ENCODE measurements at places on chromosomes 2 and 18.

GRCh38 chr2:121626777-121627524, 22.3 kb downstream of the CLASP1 start:
- no peak for DNase-seq

DNA sequence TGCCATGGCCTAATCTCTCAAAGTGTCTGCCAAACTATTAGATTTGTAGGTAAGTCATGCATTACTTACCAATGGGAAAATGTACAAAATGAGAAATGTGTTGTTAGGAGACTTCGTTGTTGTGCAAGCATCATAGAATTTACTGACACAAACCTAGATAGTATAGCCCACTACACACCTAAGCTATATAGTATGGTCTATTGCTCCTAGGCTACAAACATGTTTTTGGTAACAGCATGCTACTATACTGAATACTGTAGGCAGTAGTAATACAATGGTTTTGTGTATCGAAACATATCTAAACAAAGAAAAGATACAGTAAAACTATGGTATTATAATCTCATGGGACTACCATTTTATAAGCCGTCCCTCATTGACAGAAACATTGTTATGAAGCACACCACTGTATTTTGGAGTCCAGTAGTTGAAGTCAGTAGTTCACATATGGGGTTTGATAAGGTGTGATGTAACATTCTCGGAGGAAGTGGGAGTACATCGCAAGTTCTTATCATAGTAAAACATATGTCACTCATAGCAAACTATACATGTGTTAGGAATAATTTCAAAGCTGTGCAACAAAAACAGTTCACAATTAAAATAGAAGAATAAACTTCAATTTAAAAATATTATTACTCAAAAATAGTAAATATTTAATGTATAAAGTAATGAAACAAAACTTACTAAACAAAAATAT, 12.0 kb upstream of the GTF2A1L start:
- DNase-seq = no peak

DNA sequence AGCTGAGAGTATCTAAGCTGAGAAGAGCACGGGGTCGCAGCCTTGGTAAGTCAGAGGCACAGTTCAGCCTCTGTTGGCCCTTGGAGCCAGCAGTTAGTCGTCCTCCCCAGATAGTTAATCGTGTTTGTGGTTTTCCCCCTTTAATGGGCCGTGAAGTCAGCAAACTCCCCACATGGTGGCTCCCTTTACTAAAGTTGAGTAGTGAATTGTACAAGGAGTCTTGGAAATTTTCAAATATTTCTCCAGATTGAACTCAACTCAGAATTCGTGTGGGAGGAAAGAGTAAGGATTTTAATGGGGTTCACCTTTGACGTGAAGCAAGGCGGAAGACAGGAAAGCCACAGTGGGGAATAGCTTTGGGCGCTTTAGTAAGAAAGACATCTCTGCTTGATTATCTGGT, 2.4 kb upstream of the ADCYAP1 start:
- DNase-seq = no peak

DNA sequence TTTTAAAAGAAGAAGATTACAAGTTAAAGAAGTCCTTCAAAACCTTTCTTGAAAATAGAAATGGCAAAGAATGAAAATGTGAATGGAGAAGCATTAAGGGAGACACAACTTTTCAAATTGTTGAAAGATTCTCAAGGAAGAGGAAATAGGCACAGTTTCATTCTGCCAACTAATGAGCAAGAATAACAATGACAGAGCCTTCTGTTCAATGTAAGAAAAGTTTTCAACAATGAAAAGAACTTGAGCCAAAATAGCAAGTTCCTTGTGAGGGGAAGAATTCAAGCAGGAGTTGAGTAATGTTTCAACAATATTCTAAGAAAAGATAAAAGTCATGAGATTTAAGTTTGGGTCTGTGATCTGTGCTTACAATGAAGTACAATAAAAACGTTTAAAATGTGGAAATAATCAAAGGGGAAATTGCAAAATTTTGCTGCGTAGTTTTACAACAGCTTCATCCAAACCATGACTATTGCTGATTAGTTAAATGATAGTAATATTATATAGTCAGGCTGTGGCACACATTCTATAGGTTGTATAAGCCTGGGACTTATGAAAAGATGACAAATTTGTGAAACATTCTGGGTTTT, 122.6 kb downstream of the METTL4 start:
- no peak for DNase-seq

DNA sequence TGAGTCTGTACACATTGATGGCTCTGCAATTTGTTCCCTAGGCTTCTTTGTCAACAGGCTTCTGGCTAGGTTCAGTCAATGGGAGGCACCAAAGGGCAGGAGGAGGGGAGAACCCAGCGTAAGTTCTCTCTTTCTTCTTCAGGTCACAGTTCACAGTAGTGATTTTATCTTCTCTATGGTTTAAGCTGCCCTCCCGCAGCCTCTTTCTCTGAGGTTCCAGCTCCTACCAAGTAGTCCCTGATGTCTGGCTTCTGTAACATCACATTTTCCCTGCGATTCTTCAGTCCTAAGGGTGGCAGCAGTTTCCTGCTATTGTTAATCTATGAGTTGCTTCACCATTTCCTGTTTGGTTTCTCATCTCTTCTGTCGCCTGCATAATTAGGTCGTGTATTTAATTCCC, 107.4 kb downstream of the CPO start:
- no peak for DNase-seq

DNA sequence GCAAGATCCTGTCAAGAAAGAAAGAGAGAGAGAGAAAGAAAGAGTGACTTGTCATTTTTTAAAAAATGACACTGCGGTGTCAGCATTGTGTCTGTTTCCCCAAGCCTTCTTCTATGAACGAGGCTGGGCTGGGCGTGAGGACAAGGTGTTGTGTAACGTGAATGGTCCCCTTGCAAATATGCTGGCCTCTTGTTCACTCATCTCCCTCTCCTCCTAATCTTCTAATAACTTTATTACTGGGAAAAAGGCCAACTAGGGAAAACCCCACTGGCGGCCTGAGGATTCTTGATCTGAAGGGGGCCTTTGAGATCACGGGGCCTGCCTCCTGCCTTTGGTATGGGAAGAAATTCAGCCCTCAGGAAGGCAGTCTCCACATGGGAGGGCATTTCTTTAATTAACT, 163.1 kb downstream of the MIB1 start:
- no peak for DNase-seq

DNA sequence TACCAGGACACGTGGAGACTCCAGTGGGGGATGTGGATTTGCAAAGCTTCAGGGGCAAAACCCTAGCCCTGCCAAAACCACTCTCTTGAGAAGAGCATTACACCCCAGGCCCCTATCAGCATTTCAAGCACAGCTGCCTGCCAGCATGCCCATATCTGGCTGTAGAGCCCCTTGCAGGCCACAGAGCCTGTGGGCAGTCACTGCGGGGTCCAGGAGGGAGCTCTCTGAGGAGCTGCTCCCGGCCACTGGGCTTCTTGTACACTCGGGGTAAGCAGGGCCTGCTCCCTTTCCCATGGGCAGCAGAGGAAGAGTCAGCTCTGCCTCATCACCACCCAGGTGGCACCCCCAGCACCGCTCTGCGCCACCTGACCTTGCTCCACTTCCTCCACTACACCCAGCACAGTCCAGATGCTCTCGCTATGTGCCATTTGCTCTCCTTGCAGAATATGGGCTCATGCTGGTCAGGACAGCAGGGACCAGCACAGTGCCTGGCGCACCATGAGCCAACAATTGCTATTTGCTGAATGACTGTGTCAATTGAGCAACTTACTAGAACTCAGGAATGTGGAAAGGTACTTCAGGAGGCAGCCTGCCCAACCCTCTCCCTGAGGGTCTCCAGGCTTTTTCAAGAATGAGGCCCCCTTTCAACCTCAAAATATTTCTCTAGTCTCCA, 7.4 kb downstream of the CHST10 start:
- no peak for DNase-seq

DNA sequence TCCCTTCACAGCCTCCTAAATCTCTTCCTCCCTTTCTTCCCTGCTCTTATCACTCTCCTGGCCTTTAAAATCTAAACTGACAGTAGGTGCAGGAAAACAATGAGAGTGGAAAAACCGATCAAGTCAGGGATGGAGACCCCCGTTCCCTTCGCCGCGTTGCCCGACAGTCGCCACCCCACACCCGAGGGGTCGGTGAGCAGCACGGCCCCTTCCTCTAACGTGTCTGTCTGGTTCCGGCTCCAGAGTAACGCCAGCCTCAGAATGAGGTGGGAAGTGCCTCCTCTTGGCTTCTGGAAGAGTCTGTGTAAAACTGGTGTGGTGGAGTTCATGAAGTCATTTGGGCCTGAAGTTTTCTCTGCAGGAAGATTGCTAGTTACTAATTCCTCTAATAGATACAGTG, 138.6 kb downstream of the NFATC1 start:
- no peak for DNase-seq

GRCh38 chr2:85994421-85994777, 105.6 kb upstream of the ST3GAL5 start:
- no peak for DNase-seq

- no peak for DNase-seq
Observed at GRCh38 chr2:183927406-183928325, 670.7 kb upstream of the ZNF804A start.

- no peak for DNase-seq
Observed at GRCh38 chr2:43031471-43032212, 194.8 kb downstream of the ZFP36L2 start.

DNA sequence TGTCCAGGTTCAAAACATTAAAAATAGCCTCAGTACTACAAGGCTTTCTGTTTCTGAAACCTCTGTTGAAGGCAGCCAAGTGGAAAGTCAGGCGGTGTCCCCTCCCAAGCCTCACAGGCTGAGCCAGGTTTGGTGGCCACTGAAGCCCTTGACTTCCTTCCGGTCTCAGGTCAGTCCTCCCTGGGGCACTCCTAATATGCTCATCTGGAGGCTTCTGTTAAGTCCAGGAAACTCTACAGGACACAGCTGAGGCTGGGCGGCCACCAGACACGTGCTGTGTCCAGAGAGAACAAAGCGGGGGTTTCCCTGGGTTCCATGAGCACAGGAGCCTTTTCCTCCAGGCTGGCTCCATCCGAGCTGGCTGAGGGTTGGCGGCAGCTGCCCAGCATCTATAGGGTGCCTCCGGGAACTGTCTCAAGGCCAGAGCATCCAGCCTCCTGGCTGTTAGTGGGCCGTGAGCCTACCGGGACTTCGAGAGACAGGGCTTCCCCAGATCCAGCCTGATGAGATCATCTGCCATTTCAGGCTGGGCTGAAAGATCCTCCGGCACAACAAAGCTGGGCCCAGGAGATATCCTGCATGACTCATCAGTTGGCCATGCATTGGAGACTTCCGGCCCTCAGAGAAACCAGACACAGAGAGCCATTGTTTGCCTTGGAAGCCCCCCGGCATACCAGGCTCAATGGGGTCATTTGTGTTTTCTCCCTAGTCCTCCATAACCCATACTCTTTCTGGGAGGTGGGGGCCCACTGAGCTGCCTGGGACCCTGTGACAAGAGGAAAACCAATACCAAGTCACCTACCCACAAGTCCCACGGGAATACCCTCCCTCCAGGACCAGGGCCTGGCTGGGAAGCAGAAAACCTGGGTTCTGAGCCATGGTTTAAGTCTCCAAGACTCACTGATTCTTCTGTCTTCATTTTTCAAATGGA, 71.7 kb downstream of the HS1BP3 start:
- DNase-seq = no peak

DNA sequence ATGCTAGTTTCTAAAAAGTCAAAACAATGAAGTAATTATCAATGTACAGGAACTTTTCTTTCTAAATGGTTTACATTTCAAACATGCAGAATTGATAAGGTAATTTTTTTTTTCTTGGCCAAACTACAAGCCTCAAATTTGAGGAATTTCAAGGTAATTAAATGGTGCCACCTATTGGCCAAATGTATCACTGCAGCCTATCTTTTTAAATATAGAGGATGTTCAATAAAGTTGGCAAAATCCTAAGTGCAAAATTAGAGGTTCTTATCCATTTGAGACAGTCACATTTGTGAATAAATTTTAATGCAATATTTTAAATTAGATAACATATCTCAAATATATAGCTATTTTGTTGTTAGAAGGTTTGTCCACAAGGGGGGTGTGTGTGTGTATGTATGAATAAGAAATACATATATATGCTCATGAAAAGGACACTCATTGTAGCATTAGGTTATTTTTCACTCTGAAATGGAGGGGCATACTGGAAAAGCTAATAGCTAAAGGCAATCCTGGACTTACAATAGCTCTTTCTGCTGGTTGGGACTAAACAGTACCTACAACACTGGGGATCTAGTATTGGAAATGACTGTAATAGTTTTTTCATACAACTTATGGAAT, 26.2 kb downstream of the MMADHC start:
- no peak for DNase-seq

- no peak for DNase-seq
Observed at GRCh38 chr2:71948781-71949536, 198.7 kb downstream of the CYP26B1 start.

DNA sequence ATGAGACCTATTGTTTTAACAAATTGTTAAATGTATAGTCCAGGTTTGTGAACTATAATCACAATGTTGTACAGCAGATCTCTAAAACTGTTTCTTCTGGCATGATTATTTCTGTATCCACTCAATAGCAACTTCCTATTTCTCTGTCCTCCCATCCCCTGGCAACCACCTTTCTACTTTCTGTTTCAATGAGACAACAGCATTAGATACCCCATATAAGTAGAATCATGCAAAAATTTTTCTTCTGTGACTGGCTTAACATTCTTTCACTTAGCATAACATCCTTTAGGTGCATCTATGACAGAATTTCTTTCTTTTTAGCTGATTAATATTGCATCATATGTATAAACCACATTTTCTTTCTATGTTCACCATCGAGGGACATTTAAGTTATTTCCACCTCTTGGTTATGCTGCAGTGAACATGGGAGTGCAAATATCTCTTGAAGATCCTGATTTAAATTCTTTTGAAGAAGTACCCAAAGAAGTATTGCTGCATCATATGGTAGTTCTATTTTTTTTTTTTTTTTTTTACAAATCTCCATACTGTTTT, 713.5 kb downstream of the LRP1B start:
- no peak for DNase-seq

DNA sequence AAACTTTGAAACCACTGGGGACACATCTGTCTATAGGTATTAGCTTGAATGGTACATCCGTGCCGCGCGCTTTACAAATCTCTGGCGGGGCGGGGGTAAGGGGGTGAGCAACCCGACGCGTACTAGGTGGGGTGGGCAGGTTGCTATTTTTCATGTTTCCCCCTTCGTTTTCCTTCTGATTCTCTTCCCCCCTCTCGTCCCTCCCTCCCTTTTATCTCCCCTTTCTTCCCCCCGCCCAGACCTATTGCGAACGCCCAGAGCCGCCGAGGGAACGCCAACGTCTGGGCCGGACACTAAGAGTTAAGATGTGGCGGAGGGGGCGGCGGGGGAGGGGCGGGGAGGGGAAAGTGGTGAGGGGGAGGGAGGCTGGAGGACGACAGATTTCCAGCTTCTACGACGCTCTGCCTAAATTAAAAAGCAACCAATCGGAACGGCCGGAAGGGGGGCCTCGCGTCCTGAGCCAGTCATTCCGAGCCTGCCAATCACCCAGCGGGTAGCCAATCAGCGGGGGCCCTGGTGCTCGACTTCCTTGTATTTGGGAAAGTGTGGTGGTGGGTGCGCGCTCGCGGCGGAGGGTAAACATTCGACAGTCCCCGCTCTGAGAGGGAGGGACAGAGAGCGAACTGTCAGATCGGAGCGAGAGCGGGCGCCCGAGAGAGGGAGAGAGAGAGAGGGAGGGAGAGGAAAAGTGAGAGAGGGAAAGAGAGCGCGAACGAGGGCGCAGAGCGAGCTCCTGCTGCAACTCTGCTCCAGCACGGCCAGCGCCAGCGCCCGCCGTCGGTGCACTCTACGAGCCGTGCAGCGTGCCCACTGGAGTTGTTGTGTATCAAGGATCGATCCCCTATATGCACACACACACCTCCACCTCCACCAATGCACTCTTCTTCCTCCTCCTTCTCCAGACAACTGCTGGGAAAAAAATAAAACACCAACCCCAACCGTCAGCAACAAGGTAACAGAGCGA, at the start of gene POU3F3:
TSS of gene POU3F3 (plus strand) at position 582 of the 964 bp plus-strand sequence. CDS start 1,396 bp downstream, outside the sequence.
- DNase-seq = no peak

All from activated T-helper 1 cell treated with Interleukin-2 at 50 U/mL for 16 hours (primary cell).